ENCODE measurements at places on chromosomes 4 and X.

DNA sequence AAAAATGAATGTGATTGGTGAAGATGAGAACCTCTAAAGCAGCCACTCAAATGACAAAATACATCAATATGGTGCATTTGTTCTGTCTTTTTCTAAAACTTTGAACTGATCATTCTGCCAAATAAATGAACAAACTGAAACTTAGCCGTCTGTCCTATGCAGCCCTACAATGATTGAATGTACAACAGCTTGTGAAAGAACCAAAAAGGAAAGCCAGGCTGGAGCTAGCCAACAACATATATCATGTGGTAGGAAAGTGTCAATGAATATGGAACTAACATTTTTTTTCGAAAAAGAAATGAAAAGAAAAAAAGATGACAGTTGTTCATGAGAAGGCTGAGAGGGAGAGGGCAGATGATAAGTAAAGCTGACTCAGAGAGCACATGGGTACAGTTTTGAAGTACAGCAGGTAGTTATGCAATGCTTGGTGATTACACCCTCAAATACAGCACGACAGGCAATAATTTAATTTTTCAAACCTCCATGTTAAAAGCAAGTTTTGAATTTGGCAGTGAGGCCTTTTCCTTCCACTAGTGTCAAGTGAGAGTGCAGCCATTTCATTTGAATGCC lies 21.2 kb upstream of the SLC7A11 start:
- DNase-seq, result no peak

GRCh38 chrX:68989865-68990606 lies 161.2 kb downstream of the EFNB1 start:
- DNase-seq, result no peak

GRCh38 chr4:76830964-76831703 lies 66.8 kb downstream of the SOWAHB start:
- no peak for DNase-seq

DNA sequence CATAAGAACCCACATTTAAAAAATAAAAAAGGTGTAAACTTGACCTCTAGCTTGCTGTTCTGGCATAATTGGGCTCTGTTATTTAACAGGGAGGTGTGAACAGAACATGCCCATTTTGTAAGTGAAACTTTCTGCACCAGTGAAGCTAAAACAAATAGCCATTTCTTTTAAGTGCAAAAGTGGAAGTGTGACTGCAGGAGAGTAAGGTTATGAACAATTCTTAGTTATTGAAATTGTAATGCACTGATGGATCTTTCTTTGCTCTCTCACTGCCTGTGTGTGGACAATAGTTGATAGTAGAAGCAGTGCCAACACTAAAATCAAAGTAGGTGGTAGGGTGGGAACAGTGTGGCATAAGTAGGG lies 12.6 kb downstream of the P2RY10 start:
- DNase-seq, result no peak

DNA sequence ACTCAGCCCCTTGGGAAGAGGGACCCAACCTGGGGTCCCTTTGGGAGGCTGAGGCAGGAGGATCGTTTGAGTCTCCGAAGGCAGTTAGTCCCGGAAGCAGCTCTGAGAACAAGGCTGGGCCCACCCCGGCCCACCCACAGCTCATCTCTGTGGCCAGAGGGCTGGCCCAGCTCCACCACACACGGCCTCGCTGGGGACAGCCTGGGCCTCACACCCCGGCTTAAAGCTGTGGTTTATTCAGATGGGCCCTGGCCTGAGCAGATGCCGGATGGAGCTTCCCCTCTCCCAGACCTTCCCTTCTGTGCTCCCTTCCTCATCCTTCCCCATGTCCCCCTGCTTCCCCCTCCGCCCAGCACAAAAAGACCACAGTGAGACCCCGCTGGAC lies 54.4 kb downstream of the FAM53A start:
- no peak for DNase-seq

- DNase-seq, result peak; percentile 75
Observed at GRCh38 chrX:74450803-74451449, 29.6 kb downstream of the SLC16A2 start.

GRCh38 chrX:123185721-123186120 lies 1.6 kb downstream of the GRIA3 start:
- no peak for DNase-seq

GRCh38 chr4:155901013-155901412 lies 2.5 kb upstream of the TDO2 start:
- DNase-seq, result no peak

- DNase-seq, result no peak
Observed at GRCh38 chrX:17814557-17814956, 46.5 kb downstream of the RAI2 start.

GRCh38 chrX:53456254-53456653 lies 22.1 kb upstream of the HSD17B10 start:
- DNase-seq, result peak; percentile 11

GRCh38 chr4:7013175-7013574 lies 30.0 kb upstream of the TADA2B start:
- DNase-seq, result no peak

DNA sequence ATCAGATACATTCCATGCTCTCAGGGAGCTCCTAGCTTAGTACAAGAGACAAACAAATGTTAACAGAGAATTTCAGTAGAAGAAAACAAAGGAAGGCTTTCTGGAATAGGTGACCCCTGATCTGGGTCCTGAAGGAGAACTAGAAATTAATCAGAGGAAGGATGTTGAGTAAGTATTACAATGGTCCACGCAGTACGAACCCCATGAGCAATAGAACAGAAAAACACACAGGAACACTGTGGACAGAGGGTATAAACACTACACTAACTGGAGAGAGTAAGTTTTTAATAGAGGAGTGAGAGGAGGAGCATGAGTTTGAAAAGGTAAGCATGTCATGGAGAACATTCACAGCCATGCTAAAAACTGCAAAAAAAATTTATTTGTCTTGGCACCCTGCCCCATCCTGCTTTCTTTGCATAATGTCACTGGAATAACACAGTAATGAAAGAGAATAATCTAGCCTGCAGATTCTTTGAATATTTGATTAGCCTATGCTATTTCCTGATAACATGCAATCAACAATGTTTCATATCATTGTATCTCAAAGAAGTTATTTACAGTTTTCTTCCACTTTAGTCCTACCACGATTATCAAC lies 140.3 kb upstream of the ZXDB start:
- no peak for DNase-seq

- peak; percentile 40 for DNase-seq
Observed at GRCh38 chr4:151276787-151277562, at the start of gene PRSS48. PRSS48 (plus strand) TSS chr4:151277161; CDS start chr4:151277173, 12 bp downstream.

GRCh38 chrX:38986586-38986985 lies 185.3 kb downstream of the MID1IP1 start:
- DNase-seq, result no peak

GRCh38 chr4:139163806-139164206 lies 13.2 kb downstream of the ELF2 start:
- DNase-seq, result no peak

- DNase-seq, result peak; percentile 88
Observed at GRCh38 chr4:40553995-40554394, 75.7 kb downstream of the RBM47 start.

DNA sequence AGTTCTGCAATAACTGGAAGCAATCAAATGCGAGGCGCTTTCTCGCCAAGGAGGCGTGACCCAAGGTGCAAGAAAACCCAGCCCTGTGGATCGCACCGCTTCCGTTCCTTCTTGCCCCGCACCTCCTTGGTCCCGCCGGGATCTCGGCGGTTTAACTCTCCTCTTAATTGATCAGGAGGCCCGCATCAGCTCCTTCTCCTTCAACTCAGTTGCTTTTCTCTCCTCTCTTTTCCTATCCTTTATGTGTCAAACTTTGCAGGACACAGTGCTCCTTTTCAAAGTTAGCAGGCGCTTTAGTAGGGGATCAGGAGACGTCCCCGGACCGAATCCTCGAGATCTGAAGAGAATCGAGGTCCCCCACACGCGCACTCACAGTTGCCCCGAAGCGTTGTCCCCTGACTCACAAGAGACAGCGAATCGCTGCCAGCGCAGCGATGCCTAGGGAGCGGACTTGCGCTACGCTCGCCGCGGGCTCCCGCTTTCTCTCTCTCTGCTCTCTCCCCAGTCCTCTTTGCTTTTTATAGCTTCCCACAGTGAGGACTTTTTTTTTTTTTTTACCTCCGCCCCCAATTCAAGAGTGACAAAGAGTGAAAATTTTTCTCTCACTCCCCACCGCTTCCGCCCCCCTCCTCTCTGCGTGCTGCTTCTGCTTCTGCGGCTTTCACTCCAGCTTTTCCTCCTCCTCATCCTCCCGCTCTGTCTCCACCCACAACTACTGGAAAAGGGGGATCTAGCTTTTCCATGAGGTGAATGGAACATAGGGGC lies at the start of gene DKK2:
Gene DKK2, minus strand, starts transcription at position 495 of the 765 bp plus-strand sequence. CDS start 722 bp downstream, outside the sequence.
- no peak for DNase-seq

- DNase-seq, result no peak
Observed at GRCh38 chr4:41324861-41325260, 68.1 kb downstream of the UCHL1 start.

GRCh38 chr4:187046471-187046870 lies 322.8 kb upstream of the FAT1 start:
- DNase-seq, result no peak

- no peak for DNase-seq
Observed at GRCh38 chrX:48514126-48514806, 5.5 kb downstream of the PORCN start.

- no peak for DNase-seq
Observed at GRCh38 chr4:1023075-1023640, 11.7 kb downstream of the FGFRL1 start.

DNA sequence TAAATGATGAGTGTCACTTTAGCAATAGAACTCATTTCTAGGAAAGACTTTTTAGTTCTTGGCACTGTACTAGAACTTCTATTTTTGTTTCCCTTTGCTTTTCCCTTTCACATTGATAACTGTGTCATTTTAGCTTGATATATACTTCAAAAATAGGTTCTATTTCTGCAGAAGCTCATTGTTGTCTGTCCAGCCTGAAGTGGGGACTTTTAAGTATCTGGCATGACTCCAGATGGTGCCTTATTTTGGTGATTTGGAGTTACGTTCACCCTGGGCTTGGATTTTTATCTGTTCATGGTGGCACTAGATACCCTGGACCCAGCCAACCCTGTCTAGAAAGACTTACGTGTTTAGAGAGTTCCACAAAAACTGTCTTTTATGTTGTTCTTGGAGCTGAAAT lies 3.4 kb downstream of the ABHD18 start:
- no peak for DNase-seq

GRCh38 chr4:110196871-110197528 lies 1.4 kb downstream of the ELOVL6 start:
- DNase-seq, result no peak

- no peak for DNase-seq
Observed at GRCh38 chrX:66035667-66036066, 4.2 kb downstream of the VSIG4 start.

DNA sequence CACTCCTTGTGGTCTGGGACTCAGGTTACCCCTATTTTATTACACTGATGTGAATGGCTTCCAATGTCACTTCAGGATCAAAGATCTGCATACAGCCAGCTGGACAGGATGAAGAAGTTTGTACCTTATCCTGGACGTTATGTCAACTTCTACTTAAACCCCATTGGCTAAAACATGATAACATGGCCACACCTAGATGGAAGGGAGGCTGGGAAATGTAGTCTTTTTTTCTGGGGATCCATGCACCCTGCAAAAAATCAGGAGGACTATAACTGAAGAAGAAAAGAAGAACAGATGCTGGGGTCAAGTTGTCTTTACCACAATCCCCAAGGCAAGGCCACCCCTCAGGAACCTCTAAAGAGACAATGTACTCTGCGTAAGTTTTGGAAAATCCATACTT lies 459.2 kb downstream of the BCOR start:
- no peak for DNase-seq

DNA sequence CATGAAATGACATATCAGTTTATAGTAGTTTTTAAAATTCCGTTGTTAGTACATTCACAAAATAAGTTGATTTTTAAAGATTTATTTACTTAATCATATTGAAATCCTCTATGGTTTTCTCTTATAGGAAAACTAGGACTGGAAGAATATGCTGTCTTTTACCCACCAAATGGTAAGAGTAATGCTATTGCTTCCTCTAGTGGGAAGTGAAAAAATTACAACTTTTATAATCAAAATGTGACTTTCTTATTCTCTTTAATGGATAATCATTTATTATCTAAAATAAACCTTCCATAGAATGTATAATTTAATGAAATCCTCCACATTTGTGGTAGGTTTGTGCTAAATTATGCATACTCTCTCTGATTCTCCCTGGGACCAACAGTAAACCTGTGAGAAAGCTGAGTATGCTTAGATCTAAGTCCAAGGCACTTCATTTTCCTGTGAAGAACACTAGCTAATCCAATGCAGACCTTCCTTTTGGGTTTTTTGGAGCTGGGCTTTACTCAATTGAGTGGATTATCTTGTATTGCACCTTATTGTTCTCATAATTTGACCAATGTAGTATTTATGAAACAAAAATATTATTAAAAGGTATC lies 136.2 kb downstream of the TBC1D19 start:
- DNase-seq, result peak; percentile 39

- no peak for DNase-seq
Observed at GRCh38 chrX:23803931-23804381, 21.0 kb downstream of the SAT1 start.

DNA sequence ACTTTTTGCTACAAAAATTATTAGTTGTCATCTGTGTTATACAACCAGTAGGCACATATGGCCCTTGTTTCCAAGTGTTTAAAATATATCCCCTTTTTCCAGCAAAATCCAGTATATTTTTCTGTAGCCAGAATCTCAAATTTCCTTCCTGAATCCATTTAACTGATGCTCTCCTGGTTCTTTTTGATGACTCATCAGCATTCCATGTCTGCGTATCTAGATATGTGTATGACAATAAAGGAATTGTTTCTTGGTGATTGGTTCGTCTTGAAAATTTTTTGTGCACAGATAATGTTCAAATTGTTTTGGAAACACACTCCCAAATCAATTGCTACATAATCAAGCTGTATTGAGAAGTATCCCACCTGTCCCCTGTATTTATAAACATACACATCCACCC lies 98.3 kb downstream of the ITM2A start:
- no peak for DNase-seq

DNA sequence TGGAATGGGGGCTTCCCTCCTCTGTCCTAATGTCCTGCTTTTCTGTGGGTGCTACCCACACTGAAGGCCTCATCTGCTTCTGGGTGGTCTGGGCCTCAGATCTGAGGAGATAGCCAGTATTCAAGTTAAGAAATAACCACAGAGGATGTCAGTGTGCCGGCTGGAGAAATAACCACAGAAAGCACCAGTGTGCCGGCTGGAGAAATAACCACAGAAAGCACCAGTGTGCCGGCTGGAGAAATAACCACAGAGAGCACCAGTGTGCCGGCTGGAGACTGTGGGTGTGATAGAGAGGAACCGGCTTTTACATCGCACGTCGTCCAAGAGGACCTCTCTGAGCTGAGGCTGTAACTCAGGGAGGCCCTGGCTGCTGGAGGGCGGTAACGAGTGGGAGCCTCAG lies 65.7 kb upstream of the PSAPL1 start:
- peak; percentile 5 for DNase-seq

DNA sequence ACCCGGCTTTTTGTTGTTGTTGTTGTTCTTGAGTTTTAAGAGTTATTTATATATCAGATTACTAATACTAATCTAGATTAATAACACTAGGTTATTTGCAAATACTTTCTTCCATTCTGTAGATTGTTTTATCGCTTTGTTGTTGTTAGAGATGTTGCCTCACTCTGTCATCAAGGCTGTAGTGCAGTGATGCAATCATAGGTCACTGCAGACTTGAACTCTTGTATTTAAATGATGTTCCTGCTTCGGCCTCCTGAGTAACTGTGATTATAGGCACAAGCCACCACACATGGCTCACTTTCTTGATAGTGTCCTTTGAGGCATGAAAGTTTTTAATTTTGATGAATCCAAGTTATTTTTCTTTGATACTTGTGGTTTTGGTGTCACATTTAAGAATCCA lies 129.0 kb downstream of the VSIG4 start:
- peak; percentile 47 for DNase-seq

- no peak for DNase-seq
Observed at GRCh38 chr4:94011190-94011589, 182.6 kb downstream of the ATOH1 start.

GRCh38 chrX:119424999-119425398 lies 25.9 kb downstream of the SLC25A43 start:
- no peak for DNase-seq
